ENCODE measurements at places on chromosomes 16 and 17. TPM values are rescaled to one million over a fixed set of nuclear protein-coding genes. Genes with fewer than 3 reads are reported as not detected.

DNA sequence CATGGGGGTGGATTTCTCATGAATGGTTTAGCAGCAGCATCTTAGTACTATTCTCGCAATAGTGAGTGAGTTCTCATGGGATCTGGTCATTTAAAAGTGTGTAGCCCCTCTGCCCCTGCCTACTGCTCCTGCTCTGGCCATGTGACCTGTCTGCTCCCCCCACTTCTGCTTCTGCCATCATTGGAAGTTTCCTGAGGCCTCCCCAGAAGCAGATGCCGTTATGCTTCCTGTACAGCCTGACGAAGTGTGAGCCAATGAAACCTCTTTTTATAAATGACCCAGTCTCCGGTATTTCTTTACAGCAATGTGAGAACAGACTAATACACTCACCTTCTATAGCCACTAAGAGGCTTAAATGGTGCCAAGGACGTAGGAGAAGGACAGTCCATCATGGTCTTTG, 51.5 kb downstream of the NOL11 start:
- DNase-seq: no peak

The KIFC3 gene
- 77.4 TPM for total RNA-seq

- DNase-seq: no peak
Measured at GRCh38 chr17:5651348-5651747, 67.0 kb upstream of the NLRP1 start.

GRCh38 chr16:57479976-57480753, 6.1 kb downstream of the DOK4 start:
- DNase-seq: peak; percentile 45

The CCL5 gene
- 1.1 TPM for total RNA-seq

The LHX1 gene
- total RNA-seq: not detected

- DNase-seq: no peak
Measured at GRCh38 chr16:20878682-20879147, 21.4 kb downstream of the DCUN1D3 start.

DNA sequence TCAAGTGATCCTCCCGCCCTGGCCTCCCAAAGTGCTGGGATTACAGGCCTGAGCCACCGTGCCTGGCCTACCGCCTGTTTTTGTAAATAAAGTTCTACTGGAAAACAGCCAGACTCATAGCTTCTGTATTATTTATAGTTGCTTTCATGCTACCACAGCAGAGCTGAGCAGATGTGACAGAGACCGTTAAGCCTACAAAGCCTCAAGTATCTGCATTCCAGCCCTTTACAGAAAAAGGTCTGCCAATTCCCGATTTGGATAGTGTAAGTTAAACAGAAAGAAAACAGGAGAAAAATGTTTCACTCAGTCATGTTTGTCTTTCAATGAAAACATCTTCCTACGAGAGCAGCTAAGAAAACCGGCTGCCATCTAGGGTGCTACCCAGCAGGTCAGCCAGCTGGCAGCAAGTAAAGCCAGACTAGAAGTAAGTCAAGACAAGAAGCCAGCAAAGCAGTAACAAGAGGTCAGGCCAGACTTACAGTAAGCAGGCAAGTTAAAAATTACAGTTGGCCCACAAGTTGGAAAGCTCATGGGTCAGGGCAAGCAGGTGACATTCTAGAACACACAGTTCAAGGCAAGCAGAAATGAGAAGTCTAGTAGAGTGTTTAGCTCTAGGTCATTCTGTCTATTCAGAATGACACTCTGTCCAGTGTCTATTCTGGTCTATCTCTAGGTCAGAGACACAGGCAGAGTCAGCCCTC, 17.7 kb downstream of the NCBP3 start:
- DNase-seq: peak; percentile 44

DNA sequence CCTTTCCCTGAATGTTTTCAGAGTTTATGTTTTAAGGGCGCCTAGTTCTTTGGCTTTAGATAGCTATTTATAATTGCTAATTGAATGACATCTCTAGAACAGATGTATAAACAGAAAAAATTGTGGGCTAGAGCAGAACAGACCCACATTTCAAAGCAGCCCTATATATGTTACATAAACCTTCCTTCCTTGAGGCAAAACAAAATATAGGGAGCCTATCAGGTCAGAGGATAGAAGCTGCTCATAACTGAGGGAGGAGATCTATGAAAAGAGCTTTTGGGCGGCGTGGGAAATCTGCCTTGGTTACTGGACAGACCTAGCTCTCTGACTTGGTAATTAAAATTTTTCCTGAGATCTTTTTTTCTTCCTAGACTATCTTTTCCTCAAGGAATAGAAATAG, 68.4 kb downstream of the SPAG9 start:
- no peak for DNase-seq

The GINS2 gene
- total RNA-seq: 38.6 TPM

The JPH3 gene
- total RNA-seq: not detected

The TNP2 gene
- total RNA-seq: not detected

The NOTUM gene
- 0.90 TPM for total RNA-seq

The EPN3 gene
- total RNA-seq: not detected

The TNFRSF17 gene
- total RNA-seq: not detected

The NPIPB13 gene
- total RNA-seq: 0.57 TPM

DNA sequence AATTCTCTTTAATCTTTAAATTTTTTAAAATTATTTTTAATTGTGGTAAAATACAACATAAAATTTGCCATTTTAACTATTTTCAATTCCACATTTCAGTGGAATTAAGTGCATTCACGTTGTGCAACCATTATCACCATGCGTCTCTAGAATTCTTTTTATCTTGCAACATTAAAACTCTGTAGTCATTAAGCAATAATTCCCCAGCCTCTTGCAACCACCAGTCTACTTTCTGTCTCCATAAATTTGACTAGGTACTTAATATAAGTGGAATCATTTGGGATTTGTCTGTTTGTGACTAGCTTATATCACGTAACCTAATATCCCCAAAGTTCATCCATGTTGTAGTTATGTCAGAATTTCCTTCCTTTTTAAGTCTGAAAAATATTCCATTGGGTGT, 79.1 kb downstream of the TAOK1 start:
- DNase-seq: no peak

DNA sequence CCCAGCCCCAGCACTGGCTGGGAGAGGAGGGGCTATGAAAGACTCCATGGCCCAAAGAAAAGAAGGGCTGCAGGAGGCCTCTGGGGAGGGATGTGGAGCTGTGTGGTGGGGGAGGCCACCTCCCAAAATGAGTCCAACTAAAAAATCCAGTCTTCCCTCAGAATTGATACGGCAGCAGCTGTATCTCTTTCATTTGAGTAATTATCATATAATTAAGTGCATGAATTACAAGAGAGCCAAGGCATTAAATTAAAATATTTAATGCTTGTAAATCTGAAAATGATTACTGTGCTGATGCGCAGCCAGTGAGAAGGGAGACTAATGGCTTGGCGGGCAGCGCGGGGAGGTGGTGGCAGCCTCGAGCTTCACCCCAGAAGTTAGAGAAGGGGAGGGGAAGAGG, 192.8 kb downstream of the C16orf78 start:
- no peak for DNase-seq

The CCL7 gene
- not detected for total RNA-seq

The TMC7 gene
- total RNA-seq: 2.8 TPM

The KRTAP4-6 gene
- not detected for total RNA-seq

The CFAP119 gene
- total RNA-seq: 4.0 TPM

- no peak for DNase-seq
Measured at GRCh38 chr17:36857698-36858097, 79.6 kb upstream of the LHX1 start.

DNA sequence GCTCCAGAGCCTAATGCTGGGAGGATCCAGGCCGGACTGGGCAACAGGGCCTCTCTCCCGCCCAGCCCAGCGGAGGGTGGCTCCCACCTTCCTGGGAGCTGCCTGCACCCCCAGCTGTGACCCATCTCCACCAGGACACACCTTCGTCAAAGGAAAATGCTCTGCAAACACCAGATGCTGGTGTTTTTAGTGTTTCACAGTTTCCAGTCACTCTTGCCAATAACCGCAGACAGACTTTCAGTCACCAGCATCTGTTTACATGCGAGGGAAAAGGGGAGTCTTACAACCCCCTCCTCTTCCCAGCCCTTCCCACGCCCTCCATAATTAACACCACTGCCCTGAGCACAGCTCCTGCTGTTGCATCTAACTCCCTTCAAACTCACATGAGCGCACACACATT, 25.3 kb downstream of the KLHDC4 start:
- DNase-seq: no peak

The GSG1L gene
- total RNA-seq: not detected
